Activated CD4-positive, alpha-beta T cell treated with anti-CD3 and anti-CD28 coated beads for 24 hours (primary cell): ENCODE measurements at places on chromosomes 16 and 17.

- DNase-seq: no peak
Measured at GRCh38 chr16:29316761-29317183, 89.7 kb downstream of the NPIPB11 start.

DNA sequence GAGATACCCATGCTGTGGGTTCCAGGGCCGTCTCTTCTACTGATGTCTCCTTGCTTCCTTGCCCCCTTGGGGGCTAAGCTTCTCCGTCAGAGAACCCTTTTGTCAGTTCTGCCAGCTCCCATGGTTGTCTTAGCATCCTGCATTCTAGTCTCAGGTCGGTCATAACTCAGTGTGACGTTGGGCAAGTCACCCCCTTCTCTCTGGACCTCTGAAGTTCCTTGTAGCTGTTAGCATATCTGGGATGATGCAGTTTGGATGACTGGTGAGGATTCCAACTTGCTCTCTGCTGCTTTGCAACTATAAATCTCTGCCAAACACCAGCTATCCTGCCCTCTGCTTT, 8.9 kb upstream of the MYL4 start:
- no peak for DNase-seq

GRCh38 chr16:1159973-1160772, 7.3 kb downstream of the CACNA1H start:
- no peak for DNase-seq

DNA sequence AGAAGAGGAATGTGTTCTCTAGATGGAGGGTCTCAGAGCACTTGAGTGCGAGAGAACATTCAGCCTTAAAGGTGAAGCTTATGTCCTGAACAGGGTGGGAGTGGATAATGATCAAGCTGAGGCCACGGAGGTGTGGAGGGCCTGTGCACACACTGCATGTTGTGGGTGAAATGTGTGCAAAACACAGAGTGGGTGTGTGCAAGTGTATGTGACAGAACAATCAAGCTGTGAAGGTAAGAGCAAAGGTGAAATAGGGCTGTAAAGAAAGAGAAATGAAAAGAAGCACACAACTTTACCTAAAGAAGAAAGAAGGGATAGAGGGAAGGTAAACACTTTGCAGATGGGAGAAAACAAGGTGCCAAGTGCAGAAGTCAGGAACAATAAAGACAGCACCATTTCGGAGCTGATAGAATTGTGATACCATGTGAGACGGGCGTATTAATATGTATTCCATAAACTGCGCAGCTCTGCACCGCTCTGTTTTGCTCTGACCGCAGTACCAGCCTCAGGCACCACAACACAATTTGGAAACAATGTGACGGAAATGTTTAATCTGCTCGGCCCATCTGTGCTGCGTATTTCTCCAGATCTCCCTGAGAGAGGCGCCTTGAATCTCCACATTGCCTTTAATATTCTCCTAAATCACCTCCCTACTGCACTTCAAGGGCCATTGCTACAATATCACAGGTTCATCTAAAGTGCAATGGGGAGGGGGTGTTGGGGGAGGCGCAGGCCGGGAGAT, 40.6 kb downstream of the SNX11 start:
- DNase-seq: no peak

GRCh38 chr17:36036235-36036634, 18.5 kb upstream of the CCL23 start:
- no peak for DNase-seq

GRCh38 chr16:88928405-88929090, 48.5 kb downstream of the CBFA2T3 start:
- DNase-seq: no peak
